ENCODE measurements at places on chromosomes 16 and 17.

GRCh38 chr16:22123759-22124490, 31.6 kb downstream of the VWA3A start:
- DNase-seq: no peak

DNA sequence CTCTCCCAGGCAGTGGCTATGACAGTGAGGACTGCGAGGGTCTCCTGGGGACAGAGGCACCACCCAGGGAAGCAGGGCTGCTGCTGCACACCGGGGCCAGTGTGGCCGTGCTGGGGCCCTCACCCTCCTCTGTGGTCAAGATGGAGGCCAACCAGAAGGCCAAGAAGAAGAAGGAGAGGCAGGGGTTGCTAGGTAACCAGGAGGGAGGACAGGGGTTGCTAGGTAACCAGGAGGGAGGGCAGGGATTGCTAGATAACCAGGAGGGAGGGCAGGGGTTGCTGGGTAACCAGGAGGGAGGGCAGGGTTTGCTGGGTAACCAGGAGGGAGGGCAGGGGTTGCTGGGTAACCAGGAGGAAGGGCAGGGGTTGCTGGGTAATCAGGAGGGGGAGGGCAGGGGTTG, 55.2 kb downstream of the ACTG1 start:
- DNase-seq: no peak

DNA sequence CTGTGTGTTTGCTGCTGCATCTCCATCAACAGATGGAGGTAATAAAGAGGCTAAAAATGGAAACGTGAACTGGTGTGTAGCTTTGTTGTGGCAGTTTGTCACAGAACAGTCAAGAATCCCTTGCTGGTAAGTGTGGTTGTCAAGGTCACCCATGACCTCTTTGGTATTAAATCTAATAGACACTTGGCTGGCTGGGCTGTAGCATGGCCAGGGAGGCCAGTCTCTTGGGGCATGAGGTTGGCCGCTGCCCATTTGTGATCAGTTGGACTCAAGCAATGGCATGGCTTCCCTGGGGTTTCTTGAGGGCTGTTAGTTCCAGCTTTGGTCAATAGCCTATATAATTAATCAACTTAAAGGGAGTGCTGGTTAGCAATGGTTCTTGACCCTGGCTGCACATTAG, 14.8 kb upstream of the HS3ST2 start:
- no peak for DNase-seq

DNA sequence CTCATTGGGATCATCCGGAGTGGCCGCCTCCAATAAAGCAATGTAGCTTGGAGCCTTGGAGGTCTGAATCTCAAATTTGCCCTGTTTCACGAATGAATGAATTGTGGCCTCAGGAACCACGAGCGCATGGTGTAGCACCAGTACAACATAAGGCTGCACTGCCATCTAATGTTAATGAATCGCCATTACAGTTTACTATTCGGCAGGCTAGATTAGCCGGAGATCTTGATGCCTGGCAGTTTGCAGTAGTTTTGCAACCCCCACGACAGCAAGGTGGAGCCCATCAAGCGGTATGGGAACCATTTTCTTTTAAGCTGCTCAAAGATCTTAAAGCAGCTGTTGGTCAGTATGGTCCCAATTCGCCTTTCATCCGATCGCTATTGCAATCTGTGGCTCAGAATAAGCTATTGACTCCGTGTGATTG, 18.8 kb downstream of the ALOX15B start:
- no peak for DNase-seq

DNA sequence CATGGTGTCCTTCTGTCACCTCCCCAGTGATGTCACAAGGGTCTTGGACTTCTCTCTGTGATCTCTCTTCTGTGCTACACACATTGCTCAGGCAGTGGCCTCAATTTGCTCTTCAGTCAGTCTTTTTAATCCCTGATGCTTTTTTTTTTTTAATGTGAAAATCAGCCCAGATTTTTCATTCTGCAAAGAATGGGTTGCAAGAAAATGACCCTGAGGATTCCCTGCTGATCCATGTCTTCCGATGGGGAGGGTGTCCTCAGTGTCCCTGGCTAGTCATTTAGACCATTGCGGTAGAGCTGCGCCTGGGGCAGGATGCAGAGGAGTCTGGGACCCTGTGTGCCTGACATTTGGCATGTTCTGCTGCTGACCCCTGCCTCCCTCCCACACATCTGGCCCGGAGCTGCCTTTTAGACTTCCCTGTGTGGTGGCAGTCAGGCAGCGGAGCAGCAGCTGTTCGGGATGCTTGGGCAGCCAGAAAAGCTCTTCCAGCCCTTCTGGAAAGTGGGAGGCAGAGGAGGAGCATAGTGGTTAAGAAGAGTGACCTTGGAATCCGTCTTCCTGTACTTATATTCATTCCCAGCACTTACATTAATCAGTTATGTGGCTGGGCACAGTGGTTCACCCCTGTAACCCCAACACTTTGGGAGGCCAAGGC, 12.3 kb downstream of the GPT2 start:
- no peak for DNase-seq

GRCh38 chr17:33421933-33422332, 128.8 kb upstream of the ASIC2 start:
- no peak for DNase-seq

DNA sequence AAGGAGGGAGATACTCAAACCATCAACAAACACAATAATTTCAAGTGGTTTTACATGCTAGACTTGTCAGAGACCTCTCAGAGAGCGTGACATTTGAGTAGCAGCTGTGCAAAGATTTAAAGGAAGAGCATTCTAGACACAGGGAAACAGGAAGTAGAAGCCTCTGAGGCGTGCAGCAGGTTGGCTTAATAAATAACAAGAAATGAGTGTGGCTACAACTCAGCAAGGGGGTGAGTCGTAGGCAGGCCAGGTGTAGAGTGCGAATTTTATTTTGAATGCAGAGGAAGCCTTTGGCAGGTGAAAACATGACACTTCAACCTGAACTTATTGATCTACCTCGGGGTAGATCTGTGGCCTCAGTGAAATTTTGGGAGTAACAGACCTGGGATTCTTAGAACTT, 73.2 kb upstream of the MRTFB start:
- no peak for DNase-seq

GRCh38 chr16:88653101-88653500, 2.2 kb upstream of the CYBA start:
- no peak for DNase-seq

DNA sequence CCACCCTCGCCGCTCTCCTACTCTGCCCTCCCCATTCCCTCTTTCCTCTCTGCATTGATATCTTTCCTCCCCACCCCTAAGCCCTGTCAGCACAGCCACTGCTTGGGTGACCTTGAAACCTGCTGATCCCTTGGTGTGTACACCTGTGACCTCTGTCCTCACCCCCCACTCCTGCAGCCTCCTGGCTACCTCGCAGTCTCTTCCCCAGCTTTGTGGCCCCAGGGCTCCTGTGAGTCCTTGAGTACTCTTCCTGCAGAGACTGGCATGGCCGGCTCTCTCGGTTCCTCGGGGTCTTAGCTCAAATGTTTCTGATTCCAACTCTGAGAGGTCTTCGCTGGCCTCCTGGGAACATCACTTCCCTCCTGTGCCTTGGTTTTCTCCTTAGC, 31.7 kb downstream of the ADCY7 start:
- DNase-seq: no peak

- no peak for DNase-seq
These were observed 75.5 kb downstream of the ZNF423 start for GRCh38 chr16:49780433-49780832.

DNA sequence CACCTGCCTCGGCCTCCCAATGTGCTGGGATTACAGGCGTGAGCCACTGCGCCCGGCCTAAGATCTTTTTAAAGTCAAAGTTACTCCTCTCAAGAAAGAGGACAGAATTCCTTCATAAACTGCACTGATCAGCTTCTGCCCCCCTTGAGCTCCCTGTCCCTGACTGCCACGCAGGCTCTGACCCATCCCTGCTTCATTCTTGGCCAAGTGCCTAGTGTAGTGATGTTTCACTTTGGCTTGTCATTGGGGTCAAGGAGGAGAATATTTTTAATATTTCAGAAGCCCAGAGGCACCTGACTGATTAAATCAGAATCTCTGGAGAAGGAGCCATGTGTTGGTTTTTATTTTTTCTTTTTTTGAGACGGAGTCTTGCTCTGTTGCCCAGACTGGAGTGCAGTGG, 9.1 kb downstream of the MRM1 start:
- DNase-seq: no peak

DNA sequence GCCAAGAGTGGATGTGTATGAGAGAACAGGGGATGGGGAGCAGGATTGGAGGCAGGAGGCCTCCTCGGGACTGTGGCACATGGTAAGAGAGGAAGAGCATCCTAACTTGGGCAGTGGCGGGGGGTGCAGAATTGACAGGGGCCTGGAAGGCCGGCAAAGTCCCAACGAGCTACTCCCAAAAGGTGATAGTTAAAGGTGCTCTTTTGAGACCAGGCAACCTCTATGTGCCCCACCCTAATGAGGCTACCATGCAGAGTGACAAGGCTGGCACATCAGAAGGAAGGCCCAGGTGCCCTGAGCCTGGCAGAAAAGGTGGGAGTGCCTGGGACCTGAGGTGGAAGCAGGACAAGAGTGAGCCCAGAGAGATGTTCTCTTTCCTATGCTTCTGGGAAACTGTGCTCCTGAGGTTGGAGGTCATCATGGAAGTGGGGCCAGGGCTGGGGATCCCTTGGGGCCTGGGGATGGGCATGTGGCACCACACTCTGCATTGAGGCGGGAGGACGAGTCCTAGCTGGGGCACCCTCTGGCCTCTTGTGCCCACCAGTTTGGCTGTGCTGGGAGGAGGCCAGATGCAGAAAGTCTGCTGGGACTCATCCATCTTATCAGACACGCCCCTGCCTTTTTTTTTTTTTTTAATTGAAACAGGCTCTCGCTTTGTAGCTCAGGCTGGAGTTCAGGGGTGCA, 5.9 kb downstream of the RAB11FIP4 start:
- DNase-seq: no peak
